ENCODE measurements at places on chromosomes 13 and 19.

GRCh38 chr13:39100996-39101738 lies 62.9 kb downstream of the NHLRC3 start:
- DNase-seq: no peak

DNA sequence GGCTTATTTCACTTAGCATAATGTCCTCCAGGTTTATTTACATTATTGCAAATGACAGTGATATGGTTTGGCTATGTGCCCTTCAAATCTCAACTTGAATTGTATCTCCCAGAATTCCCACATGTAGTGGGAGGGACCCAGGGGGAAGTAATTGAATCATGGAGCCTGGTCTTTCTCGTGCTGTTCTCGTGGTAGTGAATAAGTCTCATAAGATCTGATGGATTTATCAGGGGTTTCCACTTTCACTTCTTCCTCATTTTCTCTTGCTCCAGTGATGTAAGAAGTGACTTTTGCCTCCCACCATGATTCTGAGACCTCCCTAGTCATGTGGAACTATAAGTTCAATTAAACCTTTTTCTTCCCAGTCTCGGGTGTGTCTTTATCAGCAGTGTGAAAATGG lies 109.6 kb downstream of the VWA8 start:
- DNase-seq: no peak

- no peak for DNase-seq
Observed at GRCh38 chr19:48603001-48603400, 3.5 kb upstream of the SPACA4 start.

GRCh38 chr19:48095612-48096175 lies 14.9 kb downstream of the PLA2G4C start:
- DNase-seq: no peak

DNA sequence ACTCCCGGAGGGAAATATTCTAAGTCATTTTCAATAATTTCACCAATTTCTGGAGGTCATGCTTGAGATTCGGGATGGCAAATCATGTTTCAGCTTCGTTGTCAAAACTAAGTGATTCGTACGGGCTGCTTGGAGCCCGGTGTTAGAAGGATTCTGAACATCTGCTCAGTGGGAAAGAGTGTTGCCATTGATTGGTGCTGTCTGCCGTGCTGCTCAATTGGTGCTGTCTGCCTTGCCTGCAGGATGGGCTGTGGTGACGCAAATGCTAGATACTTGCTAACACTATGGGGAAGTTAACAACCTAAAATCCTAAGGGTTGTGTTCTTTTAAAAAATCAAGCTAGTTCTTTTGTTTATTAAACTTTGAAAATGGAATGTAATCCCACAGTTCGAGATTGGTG lies 17.3 kb upstream of the CACNG8 start:
- no peak for DNase-seq

DNA sequence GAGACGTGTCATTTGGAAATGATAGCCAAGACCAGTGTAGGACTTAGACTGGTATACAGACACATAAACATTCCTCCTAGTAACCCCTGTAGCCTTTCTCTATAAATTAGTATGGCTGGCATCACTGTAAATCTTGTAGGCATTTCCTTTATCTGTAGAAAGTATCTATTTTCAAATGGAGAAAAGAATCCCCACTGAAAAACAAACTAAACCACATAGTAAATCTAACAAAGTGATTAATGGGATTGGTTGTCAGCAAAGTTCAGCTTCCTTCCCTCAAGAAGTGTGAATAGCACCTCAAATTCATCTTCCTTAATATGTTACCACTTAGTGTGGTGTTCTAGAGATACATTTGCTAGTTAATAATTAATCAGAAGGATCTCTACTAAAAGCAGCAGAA lies 119.4 kb upstream of the NBEA start:
- DNase-seq: no peak

- DNase-seq: no peak
Observed at GRCh38 chr19:18777301-18778075, 13.6 kb downstream of the COMP start.

GRCh38 chr19:34841780-34842179 lies 68.8 kb upstream of the ZNF599 start:
- no peak for DNase-seq

DNA sequence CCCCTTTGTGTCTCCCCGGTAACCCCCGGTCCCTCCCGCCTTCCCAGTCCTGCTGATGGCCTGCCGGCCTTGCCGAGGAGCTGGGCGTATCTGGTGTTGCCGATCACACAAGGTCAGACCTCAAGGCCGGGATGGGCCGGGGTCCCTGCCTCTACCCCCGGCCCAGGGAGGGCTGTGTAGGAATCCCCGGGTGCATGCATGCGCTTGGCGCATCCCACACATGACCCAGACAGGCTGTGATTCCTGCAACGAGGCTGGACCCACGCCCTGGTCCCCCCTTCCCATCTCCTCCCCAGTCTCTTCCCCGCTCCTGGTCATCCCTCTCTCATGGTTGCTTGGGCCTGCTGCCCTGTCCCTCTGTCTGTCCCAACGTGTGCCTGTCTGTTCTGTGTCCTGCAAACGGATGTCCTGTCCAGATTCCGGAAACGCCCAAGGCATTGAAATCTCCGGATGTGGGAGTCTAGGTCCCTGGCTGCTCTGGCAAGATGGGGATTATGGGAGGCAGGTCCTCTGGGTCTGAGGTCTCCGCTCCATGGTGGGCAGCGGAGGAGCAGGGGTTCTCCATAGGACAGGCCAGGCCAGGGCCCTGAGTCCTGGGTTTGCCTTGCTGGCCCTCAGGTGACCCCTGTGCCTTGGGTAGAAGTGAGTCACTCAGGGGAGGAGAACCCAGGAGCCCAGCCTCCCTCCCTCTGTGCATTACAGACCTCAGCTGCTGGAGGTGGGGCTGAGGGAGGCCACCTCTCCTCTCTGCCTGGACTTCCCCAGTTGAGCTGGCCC lies 1.6 kb downstream of the PKN1 start:
- DNase-seq: no peak

GRCh38 chr13:40453351-40454021 lies 213.0 kb downstream of the FOXO1 start:
- no peak for DNase-seq

DNA sequence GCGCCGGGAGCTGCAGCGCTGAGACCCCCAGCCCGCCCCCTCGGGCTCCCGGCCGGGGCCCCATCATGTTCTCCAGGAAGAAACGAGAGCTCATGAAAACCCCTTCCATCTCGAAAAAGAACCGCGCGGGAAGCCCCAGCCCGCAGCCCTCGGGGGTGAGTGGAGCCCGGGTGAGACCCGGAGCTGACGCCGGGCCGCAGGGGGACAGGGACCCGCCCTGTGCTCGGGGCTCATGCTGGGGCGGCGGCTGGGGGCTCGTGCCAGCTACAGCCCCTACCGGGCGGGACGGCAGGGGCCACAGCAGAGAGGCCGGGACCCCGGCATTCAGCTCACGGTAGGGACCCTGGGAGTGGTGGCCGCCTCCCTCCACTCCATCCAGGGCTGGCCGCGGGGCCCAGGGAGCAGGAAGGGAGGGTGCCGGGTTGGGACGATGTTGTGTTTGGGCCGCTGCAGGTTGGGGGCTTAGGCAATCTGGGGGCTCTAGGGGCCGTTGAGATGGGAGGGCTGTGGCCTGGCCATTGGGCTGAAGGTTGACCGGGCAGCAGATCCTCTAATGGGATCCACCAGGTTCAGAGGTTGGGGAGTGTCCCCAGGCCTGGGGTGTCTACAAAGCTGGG lies 482 bp downstream of the ARHGAP45 start:
- no peak for DNase-seq

DNA sequence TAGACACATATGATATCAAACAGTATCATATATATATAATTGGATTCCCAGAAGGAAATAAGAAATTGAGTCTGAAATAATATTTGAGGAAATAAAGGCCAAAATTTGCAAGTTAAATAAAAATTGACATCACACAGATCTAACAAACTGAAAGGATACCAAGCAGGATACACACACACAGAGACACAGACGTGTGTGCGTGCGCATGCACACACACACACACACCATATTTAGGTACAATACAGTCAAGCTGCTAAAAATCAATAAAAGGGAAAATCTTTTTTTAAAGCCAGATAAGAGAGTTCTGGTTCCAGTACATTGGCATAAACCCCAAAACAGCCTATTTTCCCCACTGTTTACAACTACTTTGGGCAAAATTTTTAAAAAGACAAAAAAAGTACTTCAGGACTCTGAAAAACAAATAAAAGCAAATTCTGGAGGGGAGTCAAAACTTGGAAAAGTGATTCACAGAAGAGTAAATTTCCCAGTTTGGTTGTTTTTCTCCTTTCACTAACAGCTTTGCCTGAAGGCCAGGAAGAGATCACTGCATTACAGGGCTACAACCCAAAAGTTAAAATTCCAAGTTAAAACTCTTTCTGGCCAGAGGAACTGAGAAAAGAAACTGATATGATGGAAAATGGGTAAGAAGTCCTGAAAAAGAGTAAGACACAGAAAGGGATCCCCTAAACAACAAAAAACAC lies 16.2 kb downstream of the MYCBP2 start:
- DNase-seq: no peak

DNA sequence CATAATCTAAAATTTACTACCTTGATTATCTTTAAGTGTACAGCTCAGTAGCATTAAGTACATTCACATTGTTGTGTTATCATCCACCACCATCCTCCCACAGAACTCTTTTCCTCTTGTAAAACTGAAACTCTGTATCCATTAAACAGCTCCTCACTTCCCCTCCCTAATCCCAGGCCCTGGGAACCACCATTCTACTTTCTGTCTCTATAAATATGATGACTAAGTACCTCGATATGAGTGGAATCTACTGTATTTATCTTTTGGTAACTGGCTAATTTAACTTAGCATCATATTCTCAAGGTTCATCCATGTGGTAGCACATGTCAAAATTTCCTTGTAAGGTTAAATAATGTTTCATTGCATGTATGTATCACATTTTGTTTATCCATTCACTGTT lies 49.0 kb upstream of the POMP start:
- DNase-seq: no peak

DNA sequence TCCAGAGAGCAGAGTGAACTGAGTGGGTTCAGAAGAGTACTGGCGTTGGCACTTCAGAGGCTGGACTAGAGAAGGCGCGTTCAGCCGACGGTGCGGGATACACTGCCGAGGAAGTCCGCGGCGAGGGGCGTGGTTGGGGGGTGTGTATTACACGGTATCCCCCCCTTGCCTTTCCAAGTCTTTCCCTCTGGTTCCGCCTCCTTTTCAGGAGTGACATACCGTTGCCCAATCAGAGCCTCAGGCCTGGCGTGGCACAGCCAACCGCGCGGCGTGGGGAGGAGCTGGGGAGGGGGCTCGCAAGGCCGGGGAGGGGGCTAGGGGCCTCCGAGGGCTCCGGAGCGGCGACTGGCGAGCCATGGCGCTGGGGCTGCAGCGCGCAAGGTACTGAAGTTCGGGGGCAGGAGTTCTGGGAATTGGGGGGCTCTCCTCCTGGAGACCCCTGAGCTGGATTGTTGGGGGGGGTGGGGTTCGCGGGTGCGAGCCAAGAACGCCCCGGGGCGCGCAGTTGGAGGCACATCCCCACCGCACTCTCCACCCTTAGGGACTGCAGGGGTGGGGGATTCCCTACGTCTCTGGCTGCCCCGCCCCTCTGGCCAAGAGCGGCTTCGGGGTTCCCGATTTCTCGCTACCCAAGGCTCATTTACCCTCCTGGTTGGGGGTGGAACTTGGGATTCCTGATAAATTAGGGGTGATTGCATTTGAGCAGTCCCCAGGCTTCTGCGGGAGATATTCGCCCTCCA lies at the start of gene HIF3A:
TSS of gene HIF3A (plus strand) at position 321 of the 740 bp plus-strand sequence. CDS start at position 356, 35 bp downstream.
- DNase-seq: no peak

DNA sequence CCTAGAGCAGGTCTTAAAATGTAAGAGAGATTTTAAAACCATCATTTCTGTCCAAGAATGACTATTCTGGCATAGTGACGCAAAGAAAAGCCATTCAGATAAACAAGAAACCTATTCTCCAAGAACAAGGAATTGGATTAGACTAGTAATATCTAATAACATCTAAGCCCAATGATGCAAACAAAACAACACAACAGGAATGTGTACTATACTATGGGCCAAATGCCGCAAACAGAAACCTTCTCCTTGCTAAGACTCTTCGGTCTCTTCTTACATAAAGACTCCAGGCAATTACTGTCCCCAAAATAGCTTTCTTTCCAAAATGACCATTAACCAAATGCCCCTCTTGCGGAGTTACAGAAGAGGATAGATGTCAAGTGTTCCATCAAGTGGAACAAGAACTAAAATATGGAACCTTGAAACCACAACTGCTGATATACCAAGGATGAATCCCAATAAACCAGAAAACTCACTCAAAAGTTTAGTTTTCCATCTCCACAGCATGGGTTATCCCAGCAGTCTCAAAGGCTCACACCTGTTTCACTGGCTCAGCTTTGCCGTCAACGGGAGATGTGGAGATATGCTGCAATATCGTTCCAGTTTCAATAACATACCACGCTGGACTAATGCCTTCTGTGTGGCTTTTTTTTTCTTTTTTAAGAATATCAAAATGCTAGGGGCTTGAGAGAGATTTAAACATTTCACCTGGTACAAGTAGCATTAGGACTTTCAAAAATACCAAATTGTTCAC lies 76.2 kb downstream of the FOXO1 start:
- DNase-seq: no peak

GRCh38 chr13:46303742-46304385 lies 83.2 kb downstream of the RUBCNL start:
- DNase-seq: no peak

- no peak for DNase-seq
Observed at GRCh38 chr13:105165449-105166125, 1369.9 kb downstream of the EFNB2 start.

GRCh38 chr13:30124131-30124768 lies 183.1 kb downstream of the KATNAL1 start:
- no peak for DNase-seq

DNA sequence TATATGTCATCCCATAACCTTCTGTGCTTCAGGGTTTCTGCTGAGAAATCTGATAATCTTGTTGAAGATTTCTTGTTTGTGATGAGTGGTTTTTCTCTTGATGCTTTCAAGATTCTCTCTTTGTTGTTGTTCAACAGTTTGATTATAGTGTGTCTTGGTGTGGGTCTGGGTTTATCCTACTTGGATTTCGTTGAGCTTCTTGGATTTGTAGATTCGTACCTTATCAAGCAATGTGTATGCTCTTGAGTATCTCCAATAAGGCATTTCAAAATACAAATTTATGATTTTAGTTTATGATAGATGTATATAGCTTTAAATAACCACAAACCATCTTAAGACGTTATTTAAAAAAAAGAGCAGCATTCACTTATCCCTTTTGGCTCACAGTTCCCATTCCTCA lies 57.5 kb downstream of the URI1 start:
- DNase-seq: no peak

DNA sequence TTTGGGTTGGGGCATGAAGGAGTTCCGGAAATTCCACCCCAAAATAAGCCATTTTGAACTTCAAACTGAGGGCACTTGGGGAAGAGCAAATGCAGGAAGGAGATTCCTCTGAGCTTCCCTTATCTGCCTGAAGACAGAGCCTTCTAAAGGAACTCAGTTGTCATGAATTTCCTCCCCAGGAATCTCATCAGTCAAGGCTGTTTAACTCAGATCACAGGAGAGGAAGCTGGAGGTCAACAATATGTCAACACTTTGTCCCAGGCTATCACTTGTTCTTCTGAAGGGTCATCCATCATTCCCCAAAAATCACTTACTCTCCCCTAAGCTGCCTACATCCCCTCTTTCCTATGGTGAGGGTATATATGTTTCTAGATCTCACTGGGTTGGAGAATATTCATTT lies 26.0 kb upstream of the CHST8 start:
- no peak for DNase-seq

- no peak for DNase-seq
Observed at GRCh38 chr19:23098988-23099387, 17.8 kb upstream of the ZNF730 start.

GRCh38 chr19:16371540-16371986 lies 46.9 kb downstream of the KLF2 start:
- peak; percentile 58 for DNase-seq

- DNase-seq: no peak
Observed at GRCh38 chr13:80131204-80131603, 209.7 kb downstream of the SPRY2 start.

Measured in esophagus squamous epithelium (tissue), 5 donors.